SIG-M5 (cell line): ENCODE measurements at places on chromosomes 12 and 14.

GRCh38 chr12:46292754-46293402 is 24.0 kb upstream of the SLC38A1 start:
- no peak for DNase-seq

DNA sequence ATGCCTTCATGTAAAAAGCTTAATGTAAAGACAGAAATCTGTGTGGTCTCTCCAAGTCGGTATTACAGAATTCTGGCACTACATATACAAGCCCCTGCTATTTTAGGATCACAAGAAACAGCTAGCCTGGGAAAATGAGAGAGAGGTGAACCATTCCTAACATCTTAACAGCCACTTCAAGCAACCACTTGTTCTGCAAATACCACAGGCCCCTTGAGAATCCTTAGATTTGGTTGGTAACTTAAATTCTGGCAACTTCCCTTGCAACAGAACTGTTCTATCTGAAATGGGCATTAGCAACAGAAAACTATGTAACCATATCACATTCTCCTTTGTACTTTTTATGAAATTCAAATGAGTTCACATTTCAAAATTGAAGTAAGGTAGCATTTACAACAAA is 68.5 kb downstream of the SPPL3 start:
- no peak for DNase-seq

DNA sequence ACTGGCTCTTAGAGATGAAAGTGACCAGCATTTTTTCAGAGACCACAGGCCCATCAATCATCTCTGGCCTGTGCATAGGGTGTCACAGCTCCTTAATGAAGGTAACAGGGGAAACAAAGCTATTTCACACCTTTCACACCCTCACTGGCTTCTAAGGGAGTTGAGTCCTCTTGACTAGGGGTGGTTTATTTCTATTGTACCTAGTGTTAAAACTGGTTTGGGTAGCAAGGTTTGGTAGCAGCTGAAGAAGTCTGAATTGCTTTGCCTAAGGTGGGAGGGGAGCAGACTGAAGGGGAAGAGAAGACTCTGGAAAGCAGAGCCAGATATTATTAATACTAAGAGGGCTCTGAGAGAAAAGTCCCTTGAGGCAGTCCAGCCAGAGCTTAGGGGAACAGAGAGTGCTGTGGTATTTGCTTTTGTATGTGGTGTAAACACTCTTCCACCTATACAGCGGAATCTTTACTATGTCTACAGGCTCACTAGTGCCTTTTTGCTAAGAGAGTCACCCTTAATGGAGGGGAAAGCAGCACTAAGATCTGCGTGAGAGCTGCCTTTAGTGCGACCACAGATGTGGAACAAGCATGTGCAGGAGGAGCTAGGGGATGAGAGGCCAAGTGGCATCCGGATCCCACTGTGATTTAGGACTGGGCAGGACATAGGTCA is 95.8 kb downstream of the STXBP6 start:
- DNase-seq: no peak

- DNase-seq: no peak
These were observed 89.6 kb downstream of the DAAM1 start for GRCh38 chr14:59278111-59278510.

- no peak for DNase-seq
These were observed 40.7 kb upstream of the MTERF2 start for GRCh38 chr12:107027636-107028053.

GRCh38 chr12:119308708-119309456 is 25.6 kb upstream of the CCDC60 start:
- no peak for DNase-seq

GRCh38 chr14:24430682-24431568 is 1.2 kb downstream of the KHNYN start:
- no peak for DNase-seq
